ENCODE measurements at places on chromosomes 16 and 17. TPM values are rescaled to one million over a fixed set of nuclear protein-coding genes. Genes with fewer than 3 reads are reported as not detected.

CCL15 gene
- total RNA-seq = not detected

PEMT gene
- 31.4 TPM for total RNA-seq

YBX2 gene
- total RNA-seq = 0.51 TPM

CCL23 gene
- not detected for total RNA-seq
